ENCODE measurements at places on chromosomes 2 and 18. TPM values are rescaled to one million over a fixed set of nuclear protein-coding genes. Genes with fewer than 3 reads are reported as not detected.

DNA sequence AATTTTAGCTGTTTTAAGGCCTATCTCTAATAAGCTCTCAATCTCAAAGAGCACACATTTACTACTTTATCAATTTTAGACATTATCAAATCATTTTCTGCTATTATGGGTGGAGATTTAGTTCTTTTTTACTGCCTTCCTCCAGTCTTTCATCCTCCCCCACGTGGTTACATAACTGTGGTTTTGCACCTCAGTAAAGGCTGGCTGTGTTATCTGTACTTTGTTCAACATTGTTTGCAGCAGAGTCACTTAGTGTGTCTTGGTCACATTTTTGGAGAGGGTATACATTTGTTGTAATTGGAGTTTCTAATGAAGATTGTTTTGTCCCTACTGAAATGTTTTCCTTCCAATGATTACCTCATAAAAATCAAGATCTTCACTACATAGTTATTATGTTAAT, 549.6 kb upstream of the CELF4 start:
- no peak for DNase-seq

DNA sequence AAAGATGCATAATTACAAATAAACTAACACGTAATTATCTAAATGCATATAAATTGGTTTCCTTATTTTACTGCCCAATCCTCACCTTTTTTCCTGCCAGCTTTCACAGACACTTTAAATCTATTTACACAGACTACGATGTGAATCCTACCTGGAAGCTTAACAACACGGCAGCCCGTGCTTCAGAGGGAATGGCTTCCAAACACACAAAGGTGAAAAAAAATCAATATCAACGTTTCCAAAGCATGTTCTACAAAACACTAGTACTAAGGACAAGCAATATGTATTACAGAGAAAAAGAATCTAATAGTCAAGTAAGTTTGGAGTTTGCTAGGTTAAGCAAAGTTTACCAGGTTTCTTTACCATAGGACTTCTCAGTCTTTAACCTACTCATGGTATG, 4.4 kb downstream of the MAP4K3 start:
- no peak for DNase-seq

- DNase-seq = no peak
These were observed 110.9 kb upstream of the COPS8 start for GRCh38 chr2:236974752-236975151.

DNA sequence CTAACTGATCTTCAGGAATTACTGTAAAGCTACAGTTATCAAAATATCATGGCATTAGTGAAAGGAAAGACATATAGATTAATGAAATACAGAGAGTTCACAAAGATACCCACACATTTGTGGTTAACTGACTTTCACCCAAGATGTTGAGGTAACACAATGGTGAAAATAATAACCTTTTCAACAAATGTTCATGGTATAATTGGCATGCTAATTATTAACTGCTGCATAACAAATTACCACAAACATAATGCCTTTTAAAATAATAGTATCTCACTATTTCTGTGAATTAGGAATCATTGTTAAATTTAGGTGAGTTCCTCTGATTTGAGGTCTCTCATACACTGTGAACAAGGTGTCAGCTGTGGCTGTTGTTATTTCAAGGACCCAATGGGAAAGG, 1493.1 kb upstream of the ACVR2A start:
- DNase-seq = no peak

DNA sequence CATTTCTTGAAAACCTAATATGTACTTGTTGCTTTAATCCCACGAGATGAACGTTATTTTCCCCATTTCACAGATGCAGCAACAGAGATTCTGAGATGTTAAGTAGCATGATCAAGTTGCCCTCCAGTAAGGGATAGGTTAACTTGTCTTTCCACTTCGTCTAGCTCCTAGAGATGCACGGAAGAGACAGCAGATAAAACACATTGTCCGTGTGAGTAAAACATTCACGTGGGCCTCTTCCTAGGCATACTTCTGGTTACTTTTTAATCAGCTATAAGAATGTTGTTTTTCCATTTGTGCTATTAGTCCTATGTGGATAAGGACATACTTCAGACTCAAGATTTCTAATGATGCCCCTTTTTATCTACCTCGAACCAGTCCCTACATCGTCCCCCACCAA, 1.2 kb upstream of the ARHGAP28 start:
- no peak for DNase-seq

GRCh38 chr2:64201151-64201550, 56.9 kb upstream of the PELI1 start:
- DNase-seq = no peak

DNA sequence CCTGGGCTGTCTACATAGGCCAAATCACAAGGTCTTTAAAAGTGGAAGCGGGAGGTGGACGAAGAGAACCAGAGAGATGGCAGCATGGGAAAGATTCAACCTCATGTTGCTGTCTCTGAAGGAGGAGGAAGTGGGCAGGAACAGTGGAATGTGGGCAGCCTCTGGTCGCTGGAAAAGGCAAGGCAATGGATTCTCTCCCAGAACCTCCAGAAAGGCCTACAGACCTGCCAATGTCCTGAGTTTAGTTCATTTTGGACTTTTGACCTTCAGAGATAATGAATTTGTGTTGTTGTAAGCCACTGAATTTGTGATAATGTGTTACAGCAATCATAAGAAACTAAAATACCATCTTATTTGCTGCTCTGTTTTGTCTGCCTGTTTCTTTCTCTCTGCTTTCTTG, 122.5 kb downstream of the RNF152 start:
- no peak for DNase-seq

GRCh38 chr2:153495725-153496124, 17.2 kb upstream of the RPRM start:
- no peak for DNase-seq

DNA sequence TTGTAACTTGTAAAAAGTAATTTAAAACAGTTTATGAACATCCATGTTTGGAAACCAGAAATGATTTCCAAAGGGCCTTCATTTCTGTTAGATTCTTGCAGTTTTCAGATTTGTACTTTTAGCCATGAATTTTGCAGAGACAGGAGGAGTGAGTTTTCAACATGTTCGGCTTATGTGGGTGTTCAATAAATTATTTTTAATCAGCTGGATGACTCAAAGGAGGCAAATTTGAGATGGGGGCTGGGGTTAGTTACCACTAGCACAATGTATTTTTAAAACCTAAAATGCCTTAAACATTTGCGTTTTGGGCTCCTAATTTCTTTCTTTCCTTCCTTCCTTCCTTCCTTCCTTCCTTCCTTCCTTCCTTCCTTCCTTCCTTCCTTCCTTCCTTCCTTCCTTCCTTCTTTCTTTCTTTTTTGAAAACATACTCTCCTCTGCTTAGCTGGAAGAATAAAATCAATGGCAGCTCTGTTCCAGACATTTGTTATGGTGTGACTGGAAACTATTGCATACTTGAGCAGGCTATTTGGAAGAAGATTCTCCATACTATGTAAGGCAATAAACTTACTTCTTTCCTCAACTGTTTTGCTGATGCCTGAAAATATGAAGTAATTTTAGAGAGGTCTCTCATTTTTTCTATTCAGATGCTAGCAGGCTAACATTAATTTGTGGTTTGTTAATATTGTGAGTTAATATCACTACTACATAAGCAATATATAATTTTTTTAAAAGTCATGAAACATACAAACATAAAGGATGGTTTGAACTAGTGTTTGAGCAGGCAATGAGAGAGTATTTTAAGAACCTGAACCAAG, 394.4 kb downstream of the NYAP2 start:
- no peak for DNase-seq

GRCh38 chr2:8656160-8656641, 25.7 kb upstream of the ID2 start:
- no peak for DNase-seq

DNA sequence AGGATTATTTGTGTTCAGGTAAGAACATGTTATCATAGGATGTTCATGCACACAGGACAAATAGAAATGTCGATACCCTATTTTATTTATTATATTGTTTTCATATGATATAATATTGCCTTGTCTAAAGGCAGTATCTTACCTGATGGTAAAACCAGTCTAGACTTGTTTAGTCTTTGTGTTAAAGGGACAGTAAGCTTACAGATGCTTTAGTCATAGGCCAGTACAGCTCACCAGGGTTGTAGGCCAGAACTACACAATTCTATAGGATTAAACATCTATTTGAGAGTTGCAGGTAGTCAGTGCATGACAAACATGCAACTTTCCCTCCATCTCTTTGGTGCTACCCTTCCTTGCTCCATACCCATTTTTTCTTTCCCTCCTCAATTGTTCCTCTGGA, 158.5 kb downstream of the GALNT3 start:
- no peak for DNase-seq

- DNase-seq = no peak
These were observed 53.4 kb upstream of the SCN1A start for GRCh38 chr2:166180951-166181812.

DNA sequence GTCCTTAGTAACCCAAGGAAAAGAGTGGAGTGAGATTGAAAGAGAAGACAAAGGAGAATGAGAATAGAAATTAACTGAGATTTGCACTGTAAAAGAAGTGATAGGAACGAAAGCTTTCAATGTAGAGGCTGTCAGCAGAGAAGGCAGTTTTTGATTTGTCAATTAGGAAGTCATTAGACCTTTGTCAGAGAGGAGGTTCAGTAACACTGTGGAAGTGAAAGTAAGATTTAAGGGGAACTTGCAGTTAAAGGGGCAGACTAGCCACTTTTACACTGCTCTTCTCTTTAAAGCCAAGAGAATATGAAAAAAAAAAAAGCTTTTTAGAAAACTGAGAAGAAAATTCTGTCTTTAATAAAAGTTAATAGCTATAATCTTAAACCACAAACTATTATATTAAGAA, 11.5 kb upstream of the KYNU start:
- DNase-seq = no peak

DNA sequence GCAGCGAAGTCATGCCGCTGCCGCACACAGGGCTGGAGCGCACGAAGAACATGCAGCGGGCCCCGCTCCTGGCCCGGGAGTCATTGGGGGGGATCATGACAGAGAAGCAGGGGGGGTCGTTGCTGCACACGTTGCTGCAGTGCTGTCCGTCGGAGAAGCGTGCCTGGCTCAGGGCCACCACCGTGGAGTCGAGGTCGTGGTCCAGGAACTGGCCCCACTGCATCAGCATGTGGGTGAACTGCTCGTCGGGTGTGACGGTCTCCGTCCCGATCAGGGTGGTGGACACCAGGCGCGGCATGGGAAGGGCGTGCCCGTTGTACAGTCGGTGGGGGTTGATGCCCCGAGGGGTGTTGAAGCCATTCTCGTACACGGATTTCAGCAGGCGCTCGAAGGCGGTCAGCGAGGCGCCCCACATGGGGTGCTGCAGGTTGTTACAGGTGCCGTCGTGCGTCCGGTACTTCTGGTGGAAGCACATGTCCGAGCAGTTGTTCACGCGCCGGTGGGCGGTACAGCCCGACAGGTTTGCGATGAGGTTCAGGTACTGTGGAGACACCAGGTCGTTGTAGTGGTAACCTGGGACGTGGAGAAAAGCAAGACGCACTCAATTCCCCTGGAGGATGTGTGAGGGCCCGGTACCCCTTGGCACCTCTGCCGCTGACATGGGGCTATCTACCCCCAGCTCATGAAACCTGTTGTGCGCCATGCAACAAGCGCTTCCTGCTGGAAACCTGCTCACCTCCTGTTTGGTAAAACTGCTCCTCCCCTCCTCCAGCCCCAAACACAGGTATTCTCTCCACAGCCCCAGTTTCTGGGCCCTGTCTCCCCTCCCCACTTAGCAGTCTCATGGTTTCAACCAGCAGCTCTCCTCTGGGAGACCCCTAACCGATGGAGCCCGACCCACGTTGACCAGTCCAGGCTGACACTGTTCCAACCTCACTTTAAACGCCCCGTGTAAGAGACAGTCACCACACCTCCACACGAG, 94.9 kb downstream of the PXDN start:
- peak; percentile 71 for DNase-seq

GRCh38 chr2:23280401-23280800, 104.6 kb upstream of the KLHL29 start:
- no peak for DNase-seq

DNA sequence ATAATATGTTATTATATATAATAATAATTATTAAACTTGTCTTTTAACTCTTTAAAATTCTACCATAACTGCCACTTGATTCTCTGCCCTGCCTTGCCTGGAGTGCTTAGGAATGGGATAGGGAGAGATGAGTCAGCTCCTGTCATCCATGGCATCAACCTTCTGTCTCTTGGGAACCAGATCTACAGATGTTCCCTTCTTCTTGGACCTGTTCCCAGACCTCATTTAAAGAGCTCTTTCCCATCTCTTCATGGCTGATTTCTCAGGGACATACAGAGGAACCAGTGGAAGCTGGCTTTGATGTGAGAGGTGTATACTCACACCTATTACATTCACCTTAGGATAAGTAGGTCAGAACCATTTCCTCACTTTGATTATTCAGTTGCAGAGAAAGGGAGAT, 155.3 kb upstream of the MYO3B start:
- DNase-seq = no peak

- DNase-seq = no peak
These were observed 93.6 kb downstream of the SCN9A start for GRCh38 chr2:166282154-166282553.

- DNase-seq = no peak
These were observed 217.7 kb downstream of the MCFD2 start for GRCh38 chr2:46697830-46698323.

DNA sequence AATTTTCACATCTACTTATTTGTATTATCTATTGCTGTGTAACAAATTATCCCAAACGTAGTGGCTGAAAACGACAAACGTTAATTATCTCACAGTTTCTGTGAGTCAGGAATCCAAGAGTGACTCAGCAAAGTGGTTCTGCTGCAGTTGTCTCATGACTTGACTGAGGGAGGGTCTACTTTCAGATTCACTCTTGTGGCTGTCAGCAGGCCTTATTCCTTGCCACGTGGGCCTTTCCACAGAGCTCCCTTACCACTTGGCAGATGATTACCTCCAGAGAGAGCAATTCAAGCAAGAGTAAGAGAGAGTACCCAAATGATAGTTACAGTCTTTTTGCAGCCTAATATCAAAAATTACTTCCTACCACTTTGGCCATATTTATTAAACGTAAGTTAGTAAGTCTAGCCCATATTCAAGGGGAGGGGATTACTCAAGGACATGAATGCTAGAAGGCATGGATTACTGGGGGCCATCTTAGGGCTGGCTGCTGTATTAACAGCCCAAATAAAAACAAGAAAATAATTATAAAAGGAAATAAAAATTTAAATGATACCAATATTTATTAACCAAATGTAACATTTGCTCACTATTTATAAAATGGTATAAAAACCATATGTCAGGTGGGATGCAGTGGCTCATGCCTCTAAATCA, 48.7 kb upstream of the NBEAL1 start:
- DNase-seq = no peak

Gene SIGLEC15
- total RNA-seq = not detected

Gene CDK5R2
- not detected for total RNA-seq

Gene LYPD6B
- total RNA-seq = not detected

Gene AFF3
- 6.7 TPM for total RNA-seq

Gene SLC8A1
- 906 TPM for total RNA-seq

Gene CHST9
- total RNA-seq = not detected

Gene GATA6
- total RNA-seq = 76.2 TPM

Gene LCT
- total RNA-seq = not detected

All from cardiac septum (tissue), 1 donor.